NCI-H510A treated with DMSO at 0.1 percent for 48 hours (cell line): ENCODE measurements at places on chromosomes 13 and 19.

DNA sequence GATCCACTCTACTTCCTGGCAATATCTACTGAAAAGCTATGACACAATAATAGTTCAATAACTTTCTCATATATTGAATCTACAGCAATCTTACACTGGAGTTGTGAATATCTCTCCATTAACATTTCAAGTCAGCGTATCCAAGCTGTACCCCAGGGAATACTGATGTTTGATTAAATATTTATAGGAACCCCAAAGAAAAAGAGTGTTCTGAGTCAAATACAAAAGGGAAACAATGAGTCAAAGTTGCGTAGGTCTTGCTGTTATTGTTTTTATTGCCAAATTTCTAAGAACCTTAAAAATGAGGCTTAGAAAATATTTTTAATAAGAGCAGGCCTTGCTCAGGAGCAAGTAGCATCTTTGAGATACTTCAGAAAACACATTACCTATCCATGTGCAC lies 415.5 kb downstream of the FGF14 start:
- no peak for DNase-seq

GRCh38 chr19:7779631-7780486 lies 16.8 kb downstream of the CLEC4M start:
- DNase-seq: no peak

DNA sequence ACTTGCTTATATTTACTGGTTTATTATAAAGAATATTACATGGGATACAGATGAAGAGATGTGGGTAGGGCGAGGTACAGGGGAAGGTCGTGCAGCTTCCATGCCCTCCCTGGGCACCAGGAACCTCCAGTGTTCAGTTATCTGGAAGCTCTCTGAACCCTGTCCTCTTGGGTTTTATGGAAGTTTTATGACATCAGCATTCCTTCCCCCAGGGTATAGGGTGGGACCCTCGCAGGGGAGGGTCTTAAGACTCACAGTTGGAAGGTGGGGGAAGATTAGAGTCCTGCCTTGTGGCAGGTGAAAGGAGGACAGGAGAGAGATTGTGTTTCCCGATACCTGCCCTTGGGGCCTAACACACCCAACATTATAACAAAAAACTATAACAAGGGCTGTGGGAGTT lies 71.8 kb upstream of the NPAS1 start:
- DNase-seq: no peak

GRCh38 chr19:37583340-37583739 lies 11.3 kb downstream of the ZNF571 start:
- no peak for DNase-seq

- no peak for DNase-seq
These were observed 12.9 kb upstream of the NFIC start for GRCh38 chr19:3353493-3353892.
